Cortex of kidney (tissue), 1 donor: ENCODE measurements at places on chromosomes 13 and 19.

GRCh38 chr13:95579303-95579702, 26.8 kb downstream of the CLDN10 start:
- DNase-seq: no peak

GRCh38 chr13:114147803-114148520, 15.5 kb upstream of the RASA3 start:
- no peak for DNase-seq

DNA sequence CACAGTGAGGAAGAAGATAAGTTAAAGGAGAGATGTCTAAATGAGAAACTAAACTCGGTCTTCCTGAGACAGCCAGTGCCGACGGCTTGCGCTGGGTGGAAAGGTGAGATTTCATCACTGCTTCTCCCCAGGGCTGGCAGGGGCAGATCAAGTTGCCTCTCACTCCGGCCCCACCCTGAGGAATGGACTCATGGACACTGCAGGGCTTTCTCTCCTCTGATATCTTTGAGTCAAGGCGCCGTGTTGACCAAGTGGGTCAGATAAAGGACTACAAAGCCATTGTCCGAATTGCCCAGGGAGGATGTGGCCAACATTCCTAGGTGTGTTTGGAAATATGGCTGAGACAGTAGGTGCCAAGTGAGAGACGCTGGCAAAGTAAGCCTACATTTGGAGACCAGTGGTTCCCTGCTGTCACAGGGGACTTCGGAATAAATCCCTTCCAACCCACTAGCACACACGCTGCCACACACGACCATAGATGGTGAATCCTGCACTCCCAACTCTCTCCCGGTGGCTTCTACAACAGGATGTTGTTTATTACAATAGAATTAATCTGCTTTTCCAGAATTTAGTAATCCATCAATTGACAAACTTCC, 156.5 kb upstream of the TSC22D1 start:
- DNase-seq: no peak

DNA sequence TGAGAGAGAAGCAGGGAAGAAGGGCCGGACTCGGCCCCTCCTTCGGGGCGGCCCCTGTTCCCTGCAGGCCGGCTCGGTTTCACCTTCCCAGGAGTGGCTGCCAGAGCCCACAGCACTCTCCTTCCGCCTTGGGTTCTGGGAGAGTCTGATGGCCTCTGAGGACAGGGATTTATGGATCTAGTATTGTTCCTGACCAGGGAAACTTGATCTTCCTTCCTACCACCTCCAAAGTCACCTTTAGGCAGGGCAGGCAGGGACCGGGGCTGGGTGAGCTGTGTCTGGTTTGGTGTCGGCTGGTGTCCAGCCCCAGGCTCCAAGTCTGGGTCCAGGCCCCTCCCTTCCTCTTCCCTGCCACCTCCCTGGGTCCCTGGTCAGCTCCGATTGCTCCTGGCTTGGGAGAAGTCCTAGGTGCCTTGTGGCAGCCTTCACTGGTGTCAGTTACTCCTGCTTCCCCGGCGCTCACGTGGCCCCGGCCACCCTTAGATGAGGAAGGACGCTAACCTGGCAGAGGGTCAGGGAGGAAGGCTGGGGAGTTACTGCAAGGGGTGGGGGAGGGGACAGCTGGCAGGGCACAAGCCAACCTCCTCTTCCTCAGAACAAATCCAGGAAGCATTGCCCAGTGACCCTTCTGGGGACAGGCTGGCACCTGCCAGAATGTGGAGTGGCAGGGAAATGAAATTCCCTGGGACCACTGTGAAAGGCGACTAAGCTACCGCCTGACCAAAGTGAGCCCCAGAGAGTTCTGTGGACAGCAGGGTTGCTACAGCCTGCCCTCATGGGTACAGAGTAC, 18.8 kb downstream of the RFX1 start:
- DNase-seq: no peak

DNA sequence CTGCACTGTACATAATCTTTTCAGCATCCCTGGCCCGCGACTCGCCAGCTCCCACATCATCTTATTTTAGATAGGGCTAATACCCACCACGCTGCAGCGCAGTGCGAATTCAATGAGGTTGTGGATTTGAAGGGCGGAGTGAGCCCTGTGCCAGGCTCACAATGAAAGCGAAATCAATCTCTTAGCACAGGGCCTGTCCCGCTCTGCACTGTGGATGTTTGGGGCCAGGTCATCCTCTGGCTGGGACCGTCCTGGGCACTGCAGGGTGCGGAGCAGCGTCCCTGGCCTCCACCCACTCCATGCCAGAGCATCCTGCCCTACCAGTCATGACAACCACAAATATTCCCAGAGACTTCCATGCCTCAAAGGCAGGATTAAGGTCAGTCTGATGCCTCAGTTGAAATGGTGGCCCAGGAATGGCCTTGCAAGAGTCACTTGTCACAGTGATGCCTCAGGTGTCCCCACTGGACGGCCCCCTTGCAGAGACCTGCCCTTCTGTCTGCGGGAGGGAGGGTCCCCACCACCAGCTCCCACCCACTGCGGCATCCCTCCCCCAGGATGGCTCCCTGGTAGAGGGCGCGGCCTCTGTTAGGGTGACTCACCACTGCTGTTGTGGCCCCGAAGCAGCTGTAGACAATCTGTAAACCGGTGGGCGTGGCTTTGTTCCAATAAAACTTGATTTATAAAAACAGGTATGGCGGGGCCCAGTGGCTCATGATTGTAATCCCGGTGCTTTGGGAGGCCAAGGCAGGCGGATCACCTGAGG, 5.6 kb downstream of the UHRF1 start:
- no peak for DNase-seq

GRCh38 chr19:6671960-6672359, 2.0 kb upstream of the TNFSF14 start:
- no peak for DNase-seq

DNA sequence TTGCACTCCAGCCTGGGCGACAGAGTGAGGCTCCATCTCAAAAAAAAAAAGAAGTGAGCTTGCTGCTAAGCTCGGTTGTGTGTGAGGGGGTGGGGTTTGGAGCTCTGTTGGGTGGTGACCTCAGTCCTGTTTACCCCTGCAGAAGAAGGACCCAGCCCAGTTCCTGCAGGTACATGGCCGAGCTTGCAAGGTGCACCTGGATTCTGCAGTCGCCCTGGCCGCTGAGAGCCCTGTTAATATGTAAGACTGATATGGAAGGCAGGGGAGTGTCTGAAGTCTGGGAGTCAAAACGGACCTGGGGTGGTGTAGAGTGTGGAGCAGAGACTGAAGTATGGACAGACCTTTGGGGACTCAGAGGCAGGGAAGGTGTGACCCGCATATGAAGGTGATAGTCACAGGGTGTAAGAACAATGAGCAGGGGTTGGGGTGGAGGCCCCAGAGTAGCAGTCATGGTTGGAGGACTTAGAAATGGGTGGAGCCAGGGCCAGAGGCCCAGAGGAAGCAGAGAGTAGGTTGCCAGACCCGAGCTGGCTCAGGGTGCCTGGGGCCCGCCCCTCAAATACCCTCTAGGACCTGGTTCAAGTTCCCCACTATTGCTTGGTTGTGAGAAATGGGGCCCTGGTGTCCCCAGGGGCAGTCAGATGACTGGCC, 13.2 kb downstream of the CLASRP start:
- DNase-seq: no peak

DNA sequence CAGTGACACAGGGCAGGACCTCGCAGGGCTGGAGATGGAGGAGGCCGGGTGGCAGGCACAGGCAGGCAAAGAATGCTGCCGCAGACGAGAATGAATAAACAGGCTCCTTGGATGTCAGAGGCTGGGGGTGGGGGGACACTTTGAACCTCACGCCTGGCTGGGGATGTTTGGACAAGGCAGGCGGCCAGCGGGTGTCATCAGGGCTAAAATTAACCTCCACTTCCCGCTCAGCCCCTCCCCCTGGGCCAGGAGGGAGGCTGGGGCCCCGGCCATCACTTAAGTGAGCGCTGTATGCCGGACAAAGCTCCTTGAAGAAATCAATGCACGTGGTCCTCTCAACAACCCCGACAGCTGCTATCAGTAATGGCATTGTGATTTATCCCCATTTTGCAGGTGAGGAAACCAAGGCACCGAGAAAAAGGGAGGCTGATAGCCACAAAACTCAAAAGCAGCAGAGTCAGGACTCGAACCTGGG, 10.3 kb upstream of the FUT5 start:
- no peak for DNase-seq

DNA sequence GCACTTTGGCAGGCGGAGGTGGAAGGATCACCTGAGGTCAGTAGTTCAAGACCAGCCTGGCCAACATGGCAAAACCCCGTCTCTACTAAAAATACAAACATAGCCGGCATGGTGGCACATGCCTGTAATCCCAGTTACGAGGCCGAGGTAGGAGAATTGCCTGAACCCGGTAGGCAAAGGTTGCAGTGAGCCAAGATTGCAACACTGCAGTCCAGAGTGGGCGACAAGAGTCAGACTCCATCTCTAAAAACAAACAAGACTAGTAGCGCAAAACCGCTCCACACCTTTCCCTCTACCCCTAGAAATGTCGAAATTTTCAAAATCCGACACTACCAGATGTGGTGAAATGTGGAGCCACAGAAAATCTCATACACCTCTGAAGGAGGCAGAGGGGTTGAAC, 11.2 kb upstream of the TYROBP start:
- no peak for DNase-seq

GRCh38 chr19:18426416-18426767, 7.2 kb downstream of the SSBP4 start:
- DNase-seq: no peak
